ENCODE measurements at places on chromosomes 6 and 20.

DNA sequence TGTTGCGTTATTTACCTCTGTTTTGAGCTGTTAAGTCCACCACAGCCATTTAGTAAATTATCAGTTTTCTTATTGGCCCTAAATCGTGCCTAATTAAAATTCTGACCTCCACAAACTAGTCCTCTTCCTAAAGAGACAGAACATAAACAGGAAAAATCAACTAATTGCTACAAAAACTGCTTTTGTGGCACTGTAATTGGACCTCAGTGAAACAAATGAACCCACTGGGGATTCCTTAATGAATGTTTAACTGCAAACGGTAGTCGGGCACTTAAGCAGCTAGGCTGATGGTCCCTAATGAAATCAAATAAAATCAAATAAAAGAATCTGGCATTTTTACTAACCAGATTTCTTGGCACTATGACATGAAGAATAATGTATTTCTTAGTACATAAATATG, 513.4 kb upstream of the SLC35B3 start:
- no peak for DNase-seq

DNA sequence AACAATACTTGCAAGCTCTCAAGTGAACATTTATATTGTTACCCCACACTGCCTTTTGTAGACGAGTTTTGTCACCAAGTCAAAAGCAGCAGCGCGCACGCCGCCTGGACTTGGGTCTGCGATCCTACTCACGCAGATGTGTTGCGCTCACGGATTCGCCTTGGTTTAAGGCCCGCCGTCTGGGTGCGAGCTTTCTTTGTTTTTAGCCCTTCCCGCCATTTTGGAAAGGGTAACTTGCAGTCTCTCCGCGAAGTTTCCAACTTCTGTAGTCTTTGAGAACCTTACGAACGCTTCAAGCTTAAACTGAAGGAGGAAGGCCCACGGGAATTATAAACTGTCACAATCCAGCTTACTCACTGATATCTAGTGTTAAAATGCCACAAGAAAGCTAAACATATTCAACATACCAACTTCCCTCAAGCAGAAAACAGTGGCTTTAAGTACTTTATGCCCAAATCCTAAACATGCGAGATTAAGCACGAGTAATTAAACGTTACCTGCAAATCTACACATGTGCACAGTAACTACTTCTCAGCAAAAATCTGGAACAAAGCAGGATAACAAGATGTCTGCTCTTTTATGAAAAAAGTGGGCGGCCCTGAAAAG, 80.4 kb upstream of the BTN3A2 start:
- DNase-seq: no peak

DNA sequence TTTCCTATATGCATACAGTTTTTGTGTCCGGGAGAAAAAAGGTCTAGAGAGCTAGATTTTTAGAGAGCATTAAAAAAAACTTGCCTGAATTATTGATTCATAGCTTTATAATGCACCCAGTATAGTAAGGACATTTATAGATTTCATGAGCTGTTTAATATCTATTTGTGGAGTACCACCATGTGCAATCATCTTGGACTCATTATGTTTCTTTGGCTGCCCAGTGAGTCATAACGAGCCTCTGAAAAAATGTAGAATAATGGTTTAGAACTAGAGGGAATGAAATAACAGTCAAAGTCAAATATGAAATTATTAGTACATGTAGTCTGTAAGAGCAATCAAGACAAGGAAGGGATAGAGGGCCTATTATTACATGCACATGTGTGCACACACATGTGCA, 350.0 kb downstream of the CD83 start:
- DNase-seq: no peak

GRCh38 chr6:140586426-140587061, 1212.1 kb upstream of the CITED2 start:
- DNase-seq: no peak

- no peak for DNase-seq
Observed at GRCh38 chr6:131949909-131950766, 1.0 kb downstream of the CCN2 start.

DNA sequence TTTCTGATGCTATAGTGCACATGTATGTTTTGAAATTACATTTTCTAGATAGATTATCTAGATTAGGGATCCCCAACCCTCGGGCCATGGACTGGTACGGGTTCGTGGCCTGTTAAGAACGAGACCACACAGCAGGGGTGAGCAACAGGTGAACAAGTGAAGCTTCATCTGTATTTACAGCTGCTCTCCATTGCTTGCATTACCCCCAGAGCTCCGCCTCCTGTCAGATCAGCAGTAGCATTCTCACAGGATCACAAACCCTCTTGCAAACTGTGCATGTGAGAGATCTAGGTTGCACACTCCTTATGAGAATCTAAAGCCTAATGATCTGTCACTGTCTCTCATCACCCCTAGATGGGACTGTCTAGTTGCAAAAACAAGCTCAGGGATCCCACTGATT, 10.4 kb downstream of the CEP57L1 start:
- no peak for DNase-seq

GRCh38 chr20:61886721-61887595, 178.7 kb downstream of the TAF4 start:
- DNase-seq: peak; percentile 12

- no peak for DNase-seq
Observed at GRCh38 chr20:20663841-20664240, 48.6 kb downstream of the RALGAPA2 start.

- no peak for DNase-seq
Observed at GRCh38 chr20:14992961-14993360, 655.5 kb upstream of the FLRT3 start.

GRCh38 chr20:22562620-22563019, 21.8 kb downstream of the FOXA2 start:
- no peak for DNase-seq

DNA sequence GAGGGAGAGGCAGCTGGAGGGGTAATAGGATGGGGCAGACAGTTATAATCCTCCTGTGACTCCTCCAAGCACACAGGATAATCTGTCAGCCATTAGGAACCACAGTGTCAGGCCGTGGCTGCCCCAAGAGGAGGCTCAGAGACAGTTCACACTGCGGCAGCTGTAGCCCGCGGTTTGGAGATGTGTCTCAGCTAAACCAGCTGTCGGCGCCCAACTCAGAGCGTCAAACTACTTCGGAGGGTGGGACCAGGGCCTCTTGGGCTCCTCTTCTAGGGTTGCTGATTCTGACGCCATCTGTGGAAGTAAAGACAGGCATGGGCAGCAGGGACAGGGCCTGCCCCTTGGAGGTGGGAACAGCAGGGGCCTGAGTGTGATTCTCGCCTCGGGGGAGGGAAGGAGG, 309.8 kb downstream of the CDC5L start:
- DNase-seq: no peak

DNA sequence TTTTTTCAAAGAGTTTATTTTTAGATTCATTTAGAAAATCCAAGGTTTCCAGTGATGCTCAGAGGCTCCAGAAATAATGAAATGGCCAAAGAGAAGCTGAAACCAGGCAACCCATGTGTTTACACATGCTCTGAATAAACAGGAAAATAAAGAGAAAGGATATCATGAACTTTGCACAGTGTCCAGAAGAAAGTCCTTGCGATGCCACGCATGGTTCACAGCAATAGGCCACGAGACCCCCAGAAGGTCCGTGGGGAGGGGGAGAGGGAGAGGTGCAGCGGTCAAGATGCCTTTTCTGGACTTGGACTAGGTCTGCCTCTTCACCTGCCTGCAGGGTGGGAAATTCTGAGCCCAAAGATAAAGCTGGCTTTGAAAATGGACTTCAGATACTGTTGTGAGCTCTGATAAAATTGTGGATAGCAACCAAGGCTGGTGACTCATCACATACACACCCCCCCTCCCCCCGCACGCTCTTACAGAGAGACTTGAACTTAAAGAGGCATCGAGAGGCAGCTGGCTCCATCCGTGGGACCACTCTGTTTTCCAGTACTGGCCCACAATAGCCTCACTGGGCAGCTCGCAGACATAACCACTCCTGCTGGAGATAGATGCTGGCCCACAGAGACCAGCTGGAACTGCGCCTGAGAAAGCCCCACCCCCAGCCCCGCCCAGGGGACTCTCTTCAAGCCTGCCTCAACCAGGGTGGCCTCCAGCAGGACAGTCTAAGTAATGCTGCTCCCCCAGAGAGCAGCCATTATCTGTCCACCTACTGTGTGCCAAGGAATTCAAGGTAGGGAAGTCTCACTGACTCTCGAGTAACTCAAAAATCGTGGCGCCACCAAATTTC, 21.2 kb upstream of the NFATC2 start:
- no peak for DNase-seq

GRCh38 chr6:162249907-162250642, 477.5 kb downstream of the PRKN start:
- DNase-seq: no peak

DNA sequence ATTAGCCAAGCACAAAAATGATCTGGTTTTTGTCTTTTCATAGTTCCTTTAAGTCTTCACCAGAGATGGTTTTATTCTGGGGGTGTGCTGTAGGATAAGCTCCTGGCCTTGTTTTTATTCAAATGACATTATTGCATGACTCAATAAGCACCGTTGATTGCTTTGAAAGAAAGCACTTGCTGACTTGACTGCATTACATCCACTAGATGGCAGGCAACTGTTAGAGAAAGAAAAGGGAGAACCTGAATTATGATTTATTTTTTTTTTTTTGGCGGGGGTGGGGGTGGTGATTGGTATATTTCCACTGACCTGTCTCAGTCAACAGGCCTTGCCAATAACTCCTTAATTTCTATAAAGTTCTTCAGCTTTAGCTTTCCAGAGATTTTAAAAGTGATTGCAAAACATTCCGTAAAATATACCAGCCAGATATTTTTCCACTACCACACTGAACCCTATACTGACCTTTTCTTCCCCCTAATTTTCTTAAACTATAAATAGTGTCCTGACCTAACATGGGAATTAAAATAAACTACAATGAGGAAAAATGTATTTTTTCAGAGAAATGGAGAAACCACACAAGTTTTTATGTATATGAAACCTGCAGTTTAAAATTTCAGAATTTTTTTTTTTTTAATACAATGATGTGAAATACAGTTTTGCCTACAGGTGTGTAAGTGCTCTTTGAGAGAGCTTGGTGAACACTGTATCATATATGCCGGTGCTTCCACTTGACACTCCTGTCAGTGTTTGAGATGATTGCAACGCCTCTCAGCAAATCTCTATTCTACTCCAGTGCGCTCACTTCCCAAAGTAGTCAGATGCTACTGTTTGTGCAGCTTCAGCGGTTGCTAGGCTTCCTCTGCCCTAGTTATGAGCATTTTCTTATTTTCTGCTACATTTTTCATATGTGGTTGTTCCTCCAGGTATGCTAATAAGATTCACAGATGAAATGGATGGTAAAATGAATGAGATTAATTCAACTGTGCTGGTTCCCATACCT, 274.3 kb downstream of the CD109 start:
- no peak for DNase-seq

GRCh38 chr6:72702421-72702820, 80.6 kb downstream of the KCNQ5 start:
- no peak for DNase-seq

DNA sequence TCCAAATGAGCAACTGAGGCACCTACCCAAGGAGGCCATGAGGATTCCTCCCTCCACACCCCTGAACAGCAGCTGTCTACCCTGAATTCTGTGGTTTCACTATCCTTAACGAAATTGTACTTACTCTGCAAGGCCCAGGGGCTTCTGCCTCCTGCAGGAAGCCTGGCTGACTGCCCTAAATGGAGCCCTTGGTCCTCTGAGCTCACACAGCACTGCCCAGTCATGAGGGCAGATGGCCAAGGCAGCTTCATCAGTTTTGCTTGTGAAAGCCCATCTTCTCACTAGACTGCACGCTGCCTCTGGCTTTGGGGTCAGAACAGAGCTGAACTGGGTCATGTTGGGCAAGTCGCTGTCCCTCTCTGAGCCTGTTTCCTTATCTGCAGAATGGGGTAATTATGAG, 26.4 kb upstream of the SIRPA start:
- DNase-seq: no peak

DNA sequence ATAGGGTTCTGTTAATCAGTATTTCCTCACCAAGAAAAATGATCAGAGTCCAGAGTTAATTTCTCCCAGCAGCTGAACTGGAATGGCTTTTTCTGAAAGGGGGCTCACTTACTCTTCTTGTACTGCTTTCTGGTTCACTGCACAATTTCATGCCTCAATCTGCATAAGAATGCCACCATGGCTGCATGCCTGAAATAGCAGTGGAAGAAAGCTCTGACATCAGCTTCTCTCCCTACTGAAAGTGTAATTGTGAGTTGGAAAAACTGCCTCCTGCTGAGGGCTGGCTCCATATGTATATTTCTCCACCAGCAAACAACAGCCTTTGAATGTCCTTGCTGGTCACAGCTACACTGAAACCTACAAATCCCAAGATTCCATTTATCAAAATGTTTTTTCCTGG, 1027.2 kb upstream of the GJE1 start:
- no peak for DNase-seq

- DNase-seq: no peak
Observed at GRCh38 chr6:84675651-84676050, 88.7 kb downstream of the TBX18 start.

DNA sequence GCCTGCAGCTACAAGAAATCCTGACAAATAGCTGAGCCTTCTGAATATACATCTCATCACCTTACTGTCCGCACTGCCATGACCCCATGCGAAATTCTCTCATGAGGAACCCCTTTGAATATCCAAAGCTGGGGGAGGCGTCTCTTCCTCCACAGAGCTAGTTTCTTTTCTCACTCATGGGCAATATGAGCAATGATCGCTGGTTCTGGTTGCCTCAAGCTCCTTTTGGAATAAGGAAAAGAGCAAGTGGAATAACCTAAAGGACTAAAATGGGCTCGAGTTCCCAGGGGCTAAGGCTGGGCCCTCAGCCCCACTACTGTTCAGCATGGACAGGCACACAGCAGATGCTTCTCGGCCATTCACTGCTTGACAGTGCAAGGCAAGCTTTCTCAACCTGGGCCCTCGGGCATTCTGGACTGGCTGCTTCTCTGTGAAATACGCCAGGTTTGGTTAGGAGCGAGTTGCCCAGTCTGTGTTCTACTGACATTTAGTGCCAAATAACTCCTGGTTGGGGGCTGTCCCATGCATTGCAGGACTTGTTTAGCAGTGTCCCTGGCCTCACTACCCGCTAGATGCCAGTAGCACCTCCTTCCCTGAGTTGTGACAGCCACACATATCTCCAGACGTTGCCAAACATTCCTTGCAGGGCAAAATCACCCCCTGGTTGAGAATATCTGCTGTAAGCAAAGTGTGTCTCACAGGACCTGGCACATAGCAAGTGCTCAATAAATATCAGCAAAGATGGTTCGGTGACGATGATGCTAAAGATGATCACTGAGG, 156.8 kb downstream of the CEBPB start:
- no peak for DNase-seq

DNA sequence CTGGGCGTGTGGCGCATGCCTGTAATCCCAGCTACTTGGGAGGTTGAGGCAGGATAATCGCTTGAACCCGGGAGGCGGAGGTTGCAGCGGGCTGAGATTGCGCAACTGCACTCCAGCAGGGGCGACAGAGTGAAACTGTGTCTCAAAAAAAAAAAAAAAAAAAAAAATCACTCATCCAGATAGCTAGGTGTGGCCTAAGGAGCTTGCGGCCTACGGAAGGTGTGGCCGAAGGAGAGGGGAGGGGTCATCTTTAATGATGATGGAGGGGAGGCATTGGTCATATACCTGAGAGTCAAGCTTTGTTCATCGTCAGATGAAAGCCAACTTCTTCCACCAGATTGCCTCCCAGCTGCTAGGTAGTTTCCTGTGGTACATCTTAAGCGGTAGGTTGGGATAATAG, 801 bp upstream of the PPARD start:
- no peak for DNase-seq

- no peak for DNase-seq
Observed at GRCh38 chr20:7790189-7790588, 150.1 kb downstream of the HAO1 start.

- no peak for DNase-seq
Observed at GRCh38 chr6:5765141-5765760, 241.5 kb downstream of the NRN1 start.

All from activated T-cell treated with anti-CD3 and anti-CD28 coated beads for 1 hour (primary cell).